Activated naive CD4-positive, alpha-beta T cell treated with anti-CD3 and anti-CD28 coated beads, Interleukin-2, amount 50 U/mL, for 16 hours (primary cell): ENCODE measurements at places on chromosomes 12 and 14.

- DNase-seq, result no peak
These were observed 78.3 kb downstream of the NPAS3 start for GRCh38 chr14:33017016-33017415.

DNA sequence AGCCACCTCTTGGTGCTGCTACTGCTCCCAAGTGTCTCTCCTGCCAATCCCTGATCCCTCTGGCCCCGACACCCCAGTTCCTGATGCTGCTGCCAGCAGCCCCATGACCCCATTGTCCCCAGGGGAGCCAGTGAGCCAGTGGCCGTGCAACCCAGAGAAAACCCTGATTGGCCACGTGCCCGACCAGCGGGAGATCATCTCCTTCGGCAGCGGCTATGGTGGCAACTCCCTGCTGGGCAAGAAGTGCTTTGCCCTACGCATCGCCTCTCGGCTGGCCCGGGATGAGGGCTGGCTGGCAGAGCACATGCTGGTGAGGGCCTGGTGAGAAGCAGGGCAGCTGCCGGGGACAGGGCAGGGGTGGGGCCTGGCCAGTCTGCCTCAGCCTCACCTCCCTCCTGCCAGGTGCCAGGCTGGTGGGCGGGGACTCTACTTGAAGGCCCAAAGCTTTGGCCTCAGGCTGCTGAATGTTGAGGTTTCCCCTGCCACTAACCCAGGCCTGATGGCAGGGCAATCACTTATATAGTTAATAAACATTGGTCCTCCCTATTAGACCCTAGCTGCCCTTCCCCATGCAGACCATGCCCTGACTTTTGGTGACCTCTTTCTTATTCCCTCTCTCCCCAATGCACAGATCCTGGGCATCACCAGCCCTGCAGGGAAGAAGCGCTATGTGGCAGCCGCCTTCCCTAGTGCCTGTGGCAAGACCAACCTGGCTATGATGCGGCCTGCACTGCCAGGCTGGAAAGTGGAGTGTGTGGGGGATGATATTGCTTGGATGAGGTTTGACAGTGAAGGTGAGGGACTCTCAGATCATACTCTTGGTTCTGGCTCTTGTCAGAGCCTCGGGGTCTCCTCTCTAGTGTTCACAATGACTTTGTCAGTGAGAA is 5.1 kb downstream of the PCK2 start:
- no peak for DNase-seq

- no peak for DNase-seq
These were observed 63.6 kb downstream of the CHGA start for GRCh38 chr14:92986254-92987147.

- DNase-seq, result no peak
These were observed 82.3 kb downstream of the RGS6 start for GRCh38 chr14:72014486-72014885.

DNA sequence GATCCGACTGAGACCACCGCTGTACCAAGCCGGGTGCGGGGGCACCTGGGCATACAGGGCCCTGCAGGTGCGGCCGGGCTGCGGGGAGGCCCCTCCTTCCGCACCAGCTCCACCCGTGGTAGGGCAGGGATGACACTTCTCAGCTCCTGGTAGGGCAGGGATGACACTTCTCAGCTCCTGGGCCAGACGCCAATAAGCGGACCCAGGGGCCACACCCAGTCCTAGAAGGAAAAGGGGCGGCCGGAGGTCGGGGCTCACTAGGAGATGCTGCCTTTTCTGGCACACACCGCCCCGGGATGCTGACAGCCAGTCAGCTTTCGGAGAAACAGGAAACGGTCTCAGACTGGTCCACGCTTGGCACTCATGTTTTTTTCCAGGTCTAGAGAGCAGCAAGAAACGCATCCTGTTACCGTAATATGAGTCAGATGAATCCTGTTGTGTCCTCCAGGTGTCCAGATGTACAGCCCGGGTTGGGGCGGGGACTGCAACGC is 34.8 kb downstream of the NFKBIA start:
- DNase-seq, result no peak

DNA sequence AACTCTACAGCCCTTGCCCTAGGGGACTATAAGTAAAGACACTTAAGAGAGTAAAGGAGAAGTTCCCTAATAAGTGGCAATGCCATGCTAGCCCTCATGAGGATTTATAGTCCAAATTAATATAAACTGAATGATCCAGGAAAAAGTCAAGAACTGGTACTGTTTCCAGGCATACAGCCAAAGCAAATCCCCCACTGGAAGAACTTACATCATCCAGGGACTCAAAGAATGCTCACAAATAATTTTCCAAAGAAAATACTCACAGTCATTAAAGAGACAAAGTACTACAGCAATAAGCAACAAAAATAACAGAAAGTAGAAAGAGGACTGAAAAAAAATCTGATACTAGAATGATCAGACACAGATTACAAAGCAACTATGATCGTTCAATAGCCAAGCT is 79.7 kb upstream of the RAP1B start:
- no peak for DNase-seq

- no peak for DNase-seq
These were observed 223.9 kb downstream of the MED13L start for GRCh38 chr12:116053479-116054200.

- peak; percentile 69 for DNase-seq
These were observed 172.8 kb downstream of the ETV6 start for GRCh38 chr12:11822081-11822834.

DNA sequence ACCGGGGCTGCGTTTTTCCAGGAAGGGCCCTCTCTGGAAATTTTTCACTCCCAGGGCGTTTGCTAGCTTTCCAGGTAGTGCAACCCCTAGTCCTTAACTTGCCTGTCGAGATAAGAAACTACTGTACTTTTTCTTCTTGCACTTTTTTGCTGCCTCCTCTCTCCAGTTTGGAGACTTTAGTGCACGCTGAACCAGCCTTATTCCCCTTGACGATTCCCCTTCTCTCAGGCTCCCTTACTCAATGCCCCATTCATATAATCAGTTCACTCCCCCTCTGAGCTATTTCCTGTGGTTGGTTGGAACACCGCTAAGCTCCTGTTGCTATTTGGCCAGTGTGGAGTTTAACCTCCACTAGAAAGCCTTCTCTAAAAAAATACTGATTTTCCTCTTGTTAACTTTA is 682 bp downstream of the CREBL2 start:
- no peak for DNase-seq

DNA sequence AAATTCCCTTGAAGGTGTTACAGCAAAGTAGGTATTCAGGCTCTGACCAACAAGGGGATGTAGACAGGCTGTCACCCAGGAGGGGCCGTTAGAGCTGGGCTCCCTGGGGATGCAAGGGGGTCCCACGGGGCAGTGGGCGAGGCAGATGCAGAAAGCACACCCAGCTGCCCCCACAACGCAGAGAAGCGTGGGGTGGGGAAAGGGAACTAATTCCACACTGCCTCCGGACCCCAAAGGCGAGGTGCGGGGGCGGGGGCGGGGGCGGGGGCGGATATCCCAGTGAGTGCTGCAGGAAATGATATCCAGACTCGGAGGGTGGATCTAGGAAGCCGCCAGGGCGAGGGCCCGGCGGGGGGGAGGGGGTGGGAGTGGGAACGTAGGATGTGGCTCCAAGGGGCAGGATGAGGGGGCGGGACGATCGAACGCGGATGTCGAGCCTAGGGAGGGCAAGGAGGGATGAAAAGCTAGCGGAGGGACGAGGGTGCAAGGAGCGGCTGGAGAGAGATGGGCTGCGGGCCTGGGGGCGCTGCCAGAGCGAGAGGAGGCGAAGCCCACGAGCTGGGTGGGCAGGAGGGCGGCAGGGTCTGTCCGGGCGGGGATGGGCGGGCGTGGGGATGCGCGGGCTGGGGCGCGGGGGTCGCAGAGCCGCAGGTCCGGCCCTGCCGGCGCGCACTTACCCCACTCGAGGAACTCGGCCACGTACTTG is 874 bp downstream of the CDC42BPB start:
- no peak for DNase-seq

DNA sequence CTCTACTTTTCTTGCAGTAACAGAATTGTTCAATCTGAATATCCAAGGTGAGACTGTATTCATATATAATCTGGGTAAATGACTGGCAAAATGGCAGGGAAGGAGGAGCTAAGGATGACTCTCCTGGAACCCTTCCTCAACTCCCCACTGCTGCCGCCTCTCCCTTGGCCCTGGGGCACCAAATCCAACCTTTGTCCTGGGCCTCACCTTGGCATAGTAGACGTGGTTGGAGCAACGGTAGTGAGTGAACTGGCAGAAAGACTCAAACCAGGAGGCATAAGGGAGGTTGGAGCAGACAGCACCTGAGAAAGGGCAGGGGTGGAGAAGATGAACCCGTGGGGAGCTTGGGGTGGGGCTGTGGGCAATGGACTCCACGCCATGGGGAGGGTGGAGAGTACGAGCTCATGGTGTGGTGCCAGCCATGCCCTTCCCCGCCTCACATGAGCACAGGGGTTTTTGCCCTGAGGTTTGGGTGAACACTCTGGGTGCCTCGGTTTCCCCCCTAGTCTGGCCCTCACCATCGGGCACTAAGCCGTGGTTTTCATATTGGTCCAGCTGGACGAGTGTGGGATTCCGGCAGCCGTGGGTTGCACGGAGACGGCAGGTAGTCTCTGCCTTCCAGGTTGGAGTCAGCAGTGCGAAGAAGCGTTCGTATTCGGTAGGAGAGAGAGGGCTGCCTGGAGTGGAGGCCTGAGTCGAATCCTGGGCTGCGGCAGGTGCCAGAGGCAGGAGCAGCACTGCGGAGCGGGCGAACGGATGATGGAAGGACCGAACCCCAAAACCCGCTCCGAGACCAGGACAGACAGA is 753 bp downstream of the ACRBP start:
- no peak for DNase-seq

DNA sequence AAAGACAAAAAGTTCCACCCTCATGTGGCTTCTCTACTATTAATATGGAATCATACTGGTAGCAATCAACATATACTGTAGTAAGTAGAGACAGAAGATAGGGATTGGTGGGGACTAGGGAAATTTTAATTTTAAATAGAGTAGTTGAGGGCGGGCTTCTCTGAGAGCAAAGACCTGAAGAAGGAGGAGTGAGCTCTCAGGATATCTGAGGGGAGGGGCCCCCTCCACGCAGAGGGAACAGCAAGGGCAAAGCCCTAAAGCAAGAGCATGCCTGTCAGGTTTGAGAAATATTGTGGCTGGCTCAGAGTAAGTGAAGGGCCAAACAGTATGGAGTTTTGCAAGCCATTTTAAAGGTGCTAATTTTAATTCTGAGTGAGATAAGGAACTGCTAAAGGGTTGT is 64.3 kb downstream of the PCNX1 start:
- no peak for DNase-seq

DNA sequence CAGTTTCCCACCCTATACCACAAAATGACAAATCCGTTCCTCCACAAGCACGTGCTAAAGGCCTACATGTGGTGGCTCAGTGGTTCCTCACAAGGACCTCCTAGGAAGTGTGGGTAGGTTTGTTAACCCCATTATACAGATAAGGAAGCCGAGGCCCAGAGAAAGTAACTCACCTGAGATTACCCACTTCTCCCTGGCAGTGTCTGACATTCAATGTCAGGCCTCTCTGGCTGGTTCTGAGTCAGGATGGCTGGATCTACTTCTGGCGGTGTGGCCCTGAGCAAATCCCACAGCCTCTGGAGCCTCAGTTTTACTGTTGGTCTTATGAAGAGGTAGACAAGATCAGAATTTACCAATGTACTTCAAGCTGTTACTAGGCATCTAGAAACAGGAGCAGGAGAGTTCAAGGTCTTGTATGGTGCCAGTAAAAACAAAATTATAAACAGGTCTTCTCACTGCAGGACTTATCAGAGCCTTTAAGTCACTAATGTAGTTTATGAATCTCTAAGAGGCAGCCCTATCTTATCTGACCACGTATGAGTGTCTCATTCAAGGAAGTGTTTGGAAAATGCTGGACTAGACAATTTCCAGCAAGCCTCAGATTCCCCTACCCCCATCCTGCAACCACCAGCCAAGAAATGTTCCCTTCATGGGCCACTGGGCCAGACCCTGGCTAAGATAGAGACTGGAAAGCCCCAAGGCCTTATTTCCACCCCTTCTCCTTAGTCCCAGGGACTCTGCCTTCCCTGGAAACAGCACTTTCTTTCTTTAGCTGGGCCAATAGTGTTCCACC is 4.2 kb downstream of the HSPB8 start:
- no peak for DNase-seq

DNA sequence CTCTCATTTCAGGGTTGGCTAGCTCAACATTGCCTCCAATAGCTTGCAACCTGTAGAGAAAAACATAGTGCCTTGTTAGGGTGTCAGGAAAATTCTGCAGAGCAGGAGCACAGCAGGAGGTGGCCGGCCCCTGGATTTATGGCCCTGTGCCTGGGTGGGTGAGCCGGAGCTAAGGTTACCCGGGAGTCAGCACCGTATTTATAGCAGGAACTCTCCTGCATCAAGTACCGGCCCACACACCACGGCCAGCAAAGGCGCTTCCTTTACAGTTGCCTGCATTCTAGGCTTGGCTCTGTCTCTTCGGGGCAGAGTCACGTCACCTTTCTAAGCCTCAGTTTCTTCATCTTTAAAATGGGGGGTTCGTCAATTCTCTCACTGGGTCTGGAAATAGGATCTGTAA is 52.8 kb upstream of the EML1 start:
- DNase-seq, result no peak

DNA sequence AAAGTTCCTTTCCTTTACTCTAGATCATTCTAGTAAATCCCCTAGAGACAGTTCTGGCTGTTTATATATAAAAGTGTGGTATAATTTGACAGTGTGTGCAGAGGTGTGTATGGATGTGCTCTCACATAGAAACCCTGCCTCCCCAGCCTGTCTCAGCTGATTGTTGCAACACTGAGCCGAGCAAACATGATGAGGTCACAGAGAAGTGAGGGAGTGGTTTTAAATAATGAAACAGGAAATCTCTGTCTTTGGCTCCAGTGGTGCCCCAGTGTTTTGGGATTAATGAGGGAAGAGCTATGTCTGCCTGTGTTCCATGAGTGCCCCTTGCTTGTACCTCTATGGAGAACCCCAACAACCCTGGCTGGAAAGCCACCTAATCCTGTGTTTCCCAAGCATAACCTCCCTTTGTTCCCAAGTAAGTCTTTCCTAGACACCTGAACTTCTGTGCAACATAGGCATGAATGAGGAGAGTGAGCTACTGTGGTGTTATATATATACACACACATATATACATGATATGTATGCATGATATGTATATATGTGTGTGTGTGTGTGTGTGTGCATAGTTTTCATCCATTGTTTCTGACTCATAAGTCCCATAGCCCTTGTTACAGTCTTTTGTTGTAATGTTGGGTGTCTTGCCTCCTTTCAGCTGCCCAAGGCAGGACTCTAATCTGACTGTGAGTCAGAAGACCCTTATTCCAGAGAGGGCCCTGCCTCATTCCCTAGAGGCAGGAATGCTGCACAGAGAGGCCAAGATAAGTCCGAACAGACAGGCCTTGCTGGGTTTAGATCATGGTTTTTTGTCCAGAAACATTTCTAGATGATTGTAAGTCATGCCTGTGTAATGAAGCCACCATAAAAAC is 18.0 kb downstream of the TRAF3 start:
- DNase-seq, result no peak

GRCh38 chr14:90600619-90601018 is 203.8 kb downstream of the CALM1 start:
- no peak for DNase-seq

- no peak for DNase-seq
These were observed 117.3 kb upstream of the LMNTD1 start for GRCh38 chr12:25670076-25671055.

- DNase-seq, result no peak
These were observed 22.8 kb downstream of the ATF1 start for GRCh38 chr12:50786498-50787231.
